ENCODE measurements at places on chromosomes 1 and 21.

- DNase-seq: no peak
Observed at GRCh38 chr1:154730986-154731489, 123.1 kb upstream of the ADAR start.

- DNase-seq: no peak
Observed at GRCh38 chr1:209353053-209353452, 230.5 kb upstream of the CAMK1G start.

DNA sequence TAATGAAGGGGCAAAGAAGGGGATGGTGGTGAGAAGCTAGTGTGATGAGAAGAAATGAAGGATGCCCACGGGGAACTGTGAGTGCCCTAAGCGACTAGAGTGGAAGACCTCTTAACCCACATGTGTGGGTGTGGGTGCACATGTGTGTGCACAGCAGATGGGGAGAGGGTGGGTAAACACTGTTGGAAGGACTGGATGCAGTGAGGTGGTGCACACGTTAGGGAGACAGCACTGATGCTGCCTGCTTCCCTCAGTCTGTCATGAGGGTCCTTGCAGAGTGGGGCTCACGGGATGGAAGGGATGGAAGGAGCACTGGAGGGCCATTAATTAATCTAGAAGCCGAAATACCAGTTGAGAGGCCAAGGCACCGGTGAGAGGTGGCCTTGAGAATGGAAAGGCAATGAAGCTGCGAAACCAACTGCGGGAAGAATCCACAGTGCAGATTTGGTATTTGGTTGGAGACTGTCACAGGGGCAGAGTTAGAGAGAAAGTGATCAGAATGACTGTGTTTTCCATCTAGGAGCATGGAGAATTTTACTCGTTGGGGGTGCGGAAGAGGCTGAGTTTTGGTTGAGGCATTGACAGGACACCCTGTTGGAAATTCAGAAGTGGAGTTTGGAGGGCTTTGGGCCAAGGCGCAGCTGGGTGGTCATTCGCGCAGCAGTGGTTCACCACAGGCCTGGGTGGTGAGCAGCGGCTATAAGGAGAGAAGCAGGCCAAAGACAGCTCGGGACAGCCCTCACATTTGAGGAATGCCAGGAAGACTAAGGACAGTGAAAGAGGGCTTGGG lies 15.8 kb downstream of the RCSD1 start:
- DNase-seq: no peak

GRCh38 chr1:113429461-113430153 lies 39.3 kb downstream of the MAGI3 start:
- DNase-seq: no peak

GRCh38 chr1:2529784-2530512 lies at the start of gene HES5:
Gene HES5 (minus strand): TSS chr1:2530263. CDS start chr1:2530164, 99 bp downstream.
- DNase-seq: peak; percentile 16

DNA sequence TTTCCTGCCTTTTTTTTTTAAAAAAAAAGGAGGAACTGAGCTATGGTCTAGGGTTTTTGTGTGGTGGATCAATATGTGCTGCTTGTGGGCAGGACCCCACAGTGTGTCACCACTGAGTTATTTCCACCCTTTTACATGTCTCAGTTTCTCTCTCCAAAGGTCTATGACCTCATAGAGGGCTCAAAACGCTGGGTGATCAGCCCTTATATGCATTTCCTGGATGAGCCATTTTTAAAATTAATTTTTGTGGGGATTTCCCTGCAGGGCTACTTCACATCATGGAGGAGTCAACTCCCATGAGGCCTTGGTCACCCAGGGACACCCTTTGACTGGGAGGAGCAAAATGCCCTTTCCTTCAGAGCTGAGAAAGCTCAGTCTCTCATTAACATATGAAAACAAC lies 20.7 kb upstream of the HAO2 start:
- DNase-seq: no peak

- no peak for DNase-seq
Observed at GRCh38 chr1:205339197-205339702, 17.5 kb downstream of the KLHDC8A start.

DNA sequence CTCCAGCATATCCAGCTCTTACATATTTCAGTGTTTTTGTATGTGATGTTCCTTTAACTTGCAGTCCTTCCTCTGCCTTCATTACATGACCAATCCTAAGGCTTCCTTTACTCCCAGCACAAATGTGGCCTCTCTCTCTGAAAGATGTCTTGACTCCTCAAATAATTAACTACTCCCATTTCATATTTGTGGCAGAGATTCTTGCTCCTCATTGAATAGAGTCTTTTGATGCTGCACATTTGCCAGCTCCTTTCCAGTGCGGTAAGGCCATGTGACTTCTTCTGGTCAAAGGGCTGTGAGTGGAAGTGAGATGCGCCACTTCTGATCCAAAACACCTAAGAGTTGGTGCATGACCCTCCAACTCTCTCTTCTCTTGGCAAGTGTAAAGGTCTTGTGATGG lies 19.1 kb upstream of the LAMC1 start:
- no peak for DNase-seq

- no peak for DNase-seq
Observed at GRCh38 chr1:19569786-19570185, 74.3 kb upstream of the NBL1 start.

DNA sequence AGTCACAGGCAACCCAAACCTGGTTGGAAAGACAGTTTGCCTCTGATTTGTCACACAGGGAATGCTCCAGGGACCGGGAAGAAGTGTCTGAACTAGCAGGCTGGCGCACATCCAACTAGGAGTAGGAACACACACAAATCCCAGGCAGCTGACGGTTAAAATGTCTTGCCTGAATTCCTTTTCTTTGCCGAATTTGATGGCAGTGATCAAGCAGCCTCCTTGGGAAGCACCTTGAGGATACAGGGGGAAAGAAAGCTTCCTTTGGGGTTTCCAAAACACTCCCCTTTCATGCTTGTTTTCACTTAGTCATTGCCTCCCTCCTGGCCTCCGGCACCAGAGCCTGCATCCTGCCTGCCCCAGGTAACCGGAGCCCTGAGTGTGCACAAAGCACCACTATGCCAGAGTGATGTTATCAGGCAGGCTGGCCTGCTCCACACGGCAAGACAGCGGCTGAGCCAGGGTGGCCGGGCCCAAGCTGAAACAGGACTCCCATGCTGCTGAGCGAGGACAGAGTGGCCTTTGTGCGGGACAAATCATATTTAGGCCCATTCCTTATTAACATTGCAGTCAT lies 193.8 kb downstream of the LMX1A start:
- DNase-seq: peak; percentile 36

- DNase-seq: peak; percentile 20
Observed at GRCh38 chr1:36175137-36176095, 19.5 kb downstream of the MAP7D1 start.

DNA sequence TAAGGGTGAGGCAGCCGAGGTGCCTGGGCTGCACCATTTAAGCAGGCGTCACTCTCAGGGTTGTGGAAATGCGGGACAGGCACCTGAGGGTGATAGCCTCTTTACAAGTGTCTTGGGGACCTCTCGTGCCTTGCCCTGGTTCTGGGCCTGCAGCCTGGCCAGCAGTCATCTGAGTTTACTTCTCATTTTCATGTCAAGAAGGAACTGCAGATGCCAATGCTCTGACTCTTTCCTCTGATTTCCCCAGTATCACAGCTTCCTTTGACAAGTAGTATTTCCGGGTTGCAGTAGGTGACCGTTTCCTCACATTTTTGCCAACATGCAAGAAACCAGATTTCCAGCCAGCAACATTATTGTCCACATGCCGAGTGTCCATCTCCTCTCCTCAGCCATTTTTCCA lies 286.9 kb downstream of the DISC1 start:
- DNase-seq: no peak

DNA sequence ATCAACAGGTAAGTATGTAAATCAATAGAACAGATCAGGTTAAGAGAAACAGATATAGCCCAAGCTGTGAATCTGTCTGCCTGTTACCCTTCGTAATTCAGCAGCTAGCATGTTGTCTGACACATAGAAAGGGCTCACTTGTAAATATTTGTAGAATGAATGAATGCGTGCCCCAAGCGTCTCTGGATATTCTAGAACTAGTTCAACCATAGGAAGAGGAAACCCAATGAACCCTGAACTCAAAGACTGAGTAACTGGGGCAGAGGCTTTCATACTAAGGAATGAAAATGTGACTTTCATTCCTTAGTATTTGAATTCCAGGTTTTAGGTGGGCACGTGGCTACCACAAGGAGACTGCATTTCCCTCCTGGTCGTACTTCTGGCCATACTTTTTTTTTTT lies 60.1 kb upstream of the SMYD2 start:
- DNase-seq: no peak

- no peak for DNase-seq
Observed at GRCh38 chr1:3348196-3348865, 106.1 kb upstream of the ARHGEF16 start.

GRCh38 chr1:42179275-42179674 lies 14.7 kb upstream of the GUCA2A start:
- no peak for DNase-seq

GRCh38 chr1:189657715-189658114 lies 819.9 kb downstream of the BRINP3 start:
- DNase-seq: no peak

Data from NCI-H774 (cell line).